ENCODE measurements at places on chromosomes 6 and 20.

- peak; percentile 84 for DNase-seq
These were observed 543.4 kb downstream of the CD83 start for GRCh38 chr6:14660806-14661579.

GRCh38 chr20:57034001-57034400 is 232.4 kb downstream of the BMP7 start:
- no peak for DNase-seq

- no peak for DNase-seq
These were observed 79.8 kb upstream of the SCAF8 start for GRCh38 chr6:154653385-154653784.

DNA sequence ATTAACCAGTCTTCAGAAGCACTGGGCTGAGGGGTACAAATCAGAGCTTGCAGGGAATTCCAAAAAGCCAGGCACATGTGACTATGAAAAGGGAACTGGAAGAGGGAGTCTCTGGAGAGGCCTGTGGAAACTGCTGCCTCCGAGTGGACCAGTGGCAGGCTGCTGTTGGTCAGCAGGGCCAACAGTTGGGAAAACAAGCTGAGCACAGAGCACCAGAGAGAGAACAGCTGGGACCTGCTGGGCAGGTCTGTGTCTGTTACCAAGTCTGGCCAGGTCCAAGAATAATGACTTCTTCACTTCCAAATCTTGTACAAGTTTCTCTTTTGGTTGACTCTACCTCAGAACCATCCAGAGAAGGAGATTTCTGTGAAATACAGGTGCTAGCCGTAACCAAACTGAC is 81.4 kb downstream of the LIN28B start:
- DNase-seq = no peak

DNA sequence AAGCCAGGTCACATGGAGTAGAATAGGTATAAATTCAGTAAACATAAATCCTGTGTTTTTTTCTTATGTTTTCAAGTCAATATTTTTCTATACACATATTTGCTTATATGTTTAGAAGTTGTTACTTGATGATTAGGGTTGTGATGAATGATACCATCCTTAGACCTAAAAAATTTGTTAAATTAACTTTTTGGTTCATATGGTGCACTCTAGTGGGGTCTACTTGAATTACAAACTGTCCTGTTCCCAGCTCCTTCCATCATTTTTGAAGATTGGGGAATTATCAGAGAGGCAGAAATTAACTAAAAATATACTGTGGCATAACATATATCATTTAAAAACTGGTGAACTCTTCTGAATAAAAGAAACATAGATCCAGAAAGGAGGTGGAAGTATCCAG is 48.3 kb upstream of the RIPPLY2 start:
- no peak for DNase-seq

- peak; percentile 31 for DNase-seq
These were observed 17.4 kb downstream of the ADNP start for GRCh38 chr20:50913690-50914375.

DNA sequence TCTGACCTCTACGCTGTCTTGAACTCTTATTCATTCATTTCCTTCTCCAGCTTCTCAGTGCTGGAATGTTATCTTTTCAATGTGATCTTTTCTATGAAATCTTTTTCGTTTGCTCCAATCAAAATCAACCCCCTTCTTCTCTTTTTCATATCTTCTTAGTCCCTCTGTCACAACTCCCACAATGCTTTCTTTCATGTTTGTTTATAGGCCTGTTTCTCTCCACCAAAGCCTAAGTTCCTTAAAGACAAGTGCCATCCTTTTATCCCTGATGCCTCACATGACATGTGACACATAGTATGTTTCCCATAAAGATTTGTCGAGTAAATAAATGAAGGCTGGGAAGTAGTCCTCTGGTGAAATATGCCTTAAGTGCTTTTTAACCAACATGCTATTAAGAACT is 38.1 kb downstream of the CRYBG1 start:
- DNase-seq = no peak

GRCh38 chr6:52922161-52922560 is 12.7 kb upstream of the GSTA3 start:
- no peak for DNase-seq

DNA sequence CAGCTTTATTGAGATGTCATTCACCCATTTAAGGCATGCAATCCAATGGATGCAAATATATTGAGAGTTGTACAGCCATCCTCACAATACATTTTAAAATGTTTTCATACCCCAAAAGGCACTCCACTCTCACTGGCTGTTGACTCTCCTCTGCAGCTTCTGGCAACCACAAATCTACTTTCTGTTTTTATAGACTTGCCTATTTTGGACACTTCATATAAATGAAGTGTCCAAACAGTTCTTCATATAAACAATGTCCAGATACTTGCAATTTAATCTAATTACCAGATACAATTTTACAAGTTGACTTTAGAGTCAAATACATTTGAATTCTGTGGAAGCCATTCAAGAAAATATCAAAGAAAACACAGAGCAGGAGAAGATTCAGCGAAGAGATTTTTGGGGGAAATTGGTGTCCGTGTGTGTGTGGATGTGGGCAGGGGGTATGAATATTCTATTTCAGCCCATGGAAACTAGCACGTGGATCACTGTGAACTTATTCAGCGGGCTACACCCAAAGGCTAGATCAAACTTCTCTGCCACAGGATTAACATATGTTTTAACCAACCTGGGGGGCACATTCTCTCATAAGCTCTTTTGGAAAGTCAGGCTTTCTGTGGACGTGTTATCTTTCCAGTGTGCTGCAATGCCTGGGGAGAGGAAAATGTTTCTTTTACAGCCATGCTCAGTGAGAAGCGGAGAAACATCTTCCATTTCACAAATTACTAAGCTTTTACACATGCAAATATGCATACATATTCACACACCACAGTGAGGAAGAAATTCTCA is 73.9 kb downstream of the PLG start:
- DNase-seq = no peak

- no peak for DNase-seq
These were observed 10.4 kb downstream of the PMEPA1 start for GRCh38 chr20:57699395-57699794.

GRCh38 chr20:50838707-50839385 is 44.0 kb downstream of the BCAS4 start:
- no peak for DNase-seq

DNA sequence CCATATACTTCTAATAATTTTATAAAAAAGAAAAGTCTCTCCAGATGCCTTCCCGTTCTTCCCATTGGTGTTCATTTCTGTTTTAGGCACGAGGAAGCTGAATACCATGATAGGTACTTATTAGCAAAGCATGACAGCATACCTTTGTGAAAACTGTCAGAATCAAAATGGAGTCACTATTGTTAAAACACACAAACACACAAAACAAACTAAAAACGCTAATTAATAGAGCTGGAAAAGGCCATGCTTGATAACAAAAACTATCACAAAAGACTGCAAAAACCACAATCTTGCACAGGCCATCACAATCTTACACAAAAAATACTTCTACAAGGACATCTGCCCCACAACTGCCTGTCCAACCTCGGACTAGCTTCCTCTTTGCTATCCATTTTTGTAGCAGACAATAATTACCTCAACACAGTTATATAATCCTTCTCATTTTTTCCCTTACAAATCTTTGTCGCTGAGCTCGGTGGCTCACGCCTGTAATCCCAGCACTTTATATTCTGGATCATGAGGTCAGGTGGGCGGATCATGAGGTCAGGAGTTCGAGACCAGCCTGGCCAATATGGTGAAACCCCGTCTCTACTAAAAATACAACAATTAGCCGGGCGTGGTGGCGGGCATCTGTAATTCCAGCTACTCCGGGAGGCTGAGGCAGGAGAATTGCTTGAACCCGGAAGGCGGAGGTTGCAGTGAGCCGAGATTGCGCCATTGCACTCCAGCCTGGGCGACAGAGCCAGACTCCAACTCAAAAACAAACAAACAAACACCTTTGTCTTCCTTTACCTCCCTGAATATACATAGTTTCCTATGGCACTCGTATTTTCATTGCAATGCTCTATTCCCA is 3.2 kb upstream of the ABT1 start:
- DNase-seq = no peak

GRCh38 chr20:32252189-32252588 is 25.3 kb upstream of the KIF3B start:
- DNase-seq = no peak

GRCh38 chr6:155449450-155450239 is 6.0 kb downstream of the NOX3 start:
- DNase-seq = no peak

DNA sequence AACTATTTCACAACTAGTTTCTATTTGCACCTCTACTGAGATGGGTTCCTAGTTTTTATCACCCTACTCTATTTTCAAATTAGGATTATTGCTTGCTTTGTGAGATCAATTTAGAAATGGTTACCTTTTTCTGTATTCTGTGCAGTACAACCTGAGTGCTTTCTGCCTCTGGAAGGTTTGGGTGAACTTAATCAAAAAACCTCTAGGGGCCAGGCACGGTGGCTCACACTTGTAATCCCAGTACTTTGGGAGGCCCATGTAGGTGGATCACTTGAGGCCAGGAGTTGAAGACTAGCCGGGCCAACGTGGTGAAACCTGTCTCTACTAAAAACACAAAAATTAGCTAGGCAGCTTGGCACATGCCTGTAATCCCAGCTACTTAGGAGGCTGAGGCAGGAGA is 63.3 kb downstream of the SCAF8 start:
- DNase-seq = no peak

DNA sequence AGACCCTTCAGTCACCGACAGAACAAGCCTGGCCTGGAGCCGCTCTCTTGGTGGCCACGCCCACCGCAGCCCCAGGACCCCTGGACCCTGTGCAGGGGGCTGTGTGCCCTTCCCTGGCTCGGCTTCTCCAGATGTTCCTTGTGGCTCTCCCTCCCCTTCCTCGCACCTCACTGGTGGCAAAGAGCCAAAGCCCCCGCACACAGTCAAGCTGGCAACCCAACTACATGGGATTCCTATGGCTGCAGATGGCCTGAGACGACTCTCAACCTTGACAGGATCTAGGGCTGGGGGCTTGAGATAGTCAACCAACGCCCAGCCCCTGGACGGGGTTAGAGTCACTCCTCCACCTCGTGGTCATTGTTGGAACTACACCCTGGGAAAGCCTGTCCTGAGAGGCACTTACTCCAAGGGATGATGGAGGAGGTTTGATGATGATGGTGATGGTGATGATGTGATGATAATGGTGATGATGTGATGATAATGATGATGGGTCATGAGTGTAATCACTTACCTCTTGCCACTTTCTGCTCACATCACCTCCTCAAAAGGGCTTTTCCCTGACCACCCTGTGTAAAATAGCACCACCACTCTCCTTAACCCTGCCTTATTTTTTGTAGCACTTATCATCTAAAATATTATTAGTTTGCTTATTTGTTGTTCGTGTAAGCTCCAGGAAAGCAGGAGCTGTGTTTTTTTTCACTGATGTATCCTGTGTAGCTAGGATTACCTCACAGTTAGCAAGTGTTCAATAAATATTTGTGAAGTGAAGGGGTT is 278.4 kb downstream of the LRFN2 start:
- DNase-seq = peak; percentile 59

All from NB4 (cell line).